ENCODE measurements at places on chromosomes 11 and 22. TPM values are rescaled to one million over a fixed set of nuclear protein-coding genes. Genes with fewer than 3 reads are reported as not detected.

Gene PGA5
- polyA plus RNA-seq, result 0.40 TPM

Gene C11orf87
- 0.27 TPM for polyA plus RNA-seq

Gene DGCR2
- polyA plus RNA-seq, result 53.1 TPM

Gene FAM180B
- polyA plus RNA-seq, result 0.19 TPM

Gene OR51B4
- 0.07 TPM for polyA plus RNA-seq

Gene KRTAP5-11
- 0.19 TPM for polyA plus RNA-seq

Gene FOLR2
- polyA plus RNA-seq, result 15.0 TPM

Gene CREB3L1
- polyA plus RNA-seq, result 40.6 TPM

Gene ARL2
- polyA plus RNA-seq, result 83.3 TPM

Gene C11orf58
- polyA plus RNA-seq, result 172 TPM

Gene KDM4E
- polyA plus RNA-seq, result 0.19 TPM

Gene KRTAP5-7
- polyA plus RNA-seq, result 0.16 TPM

Gene SLCO2B1
- 81.4 TPM for polyA plus RNA-seq

Gene CASP1
- 135 TPM for polyA plus RNA-seq

Gene CLCF1
- 9.6 TPM for polyA plus RNA-seq

Gene PPFIA1
- 28.7 TPM for polyA plus RNA-seq

Gene OR8A1
- not detected for polyA plus RNA-seq

Gene RIN1
- polyA plus RNA-seq, result 5.2 TPM

Gene TMA7B
- 0.21 TPM for polyA plus RNA-seq

Gene KCNA4
- polyA plus RNA-seq, result 0.82 TPM

Gene P4HA3
- polyA plus RNA-seq, result 1.3 TPM
